ENCODE measurements at places on chromosomes 12 and 14. TPM values are rescaled to one million over a fixed set of nuclear protein-coding genes. Genes with fewer than 3 reads are reported as not detected.
A peak's percentile ranks its signal among the peaks of the same experiment; 100 is the strongest.

Gene RAB5B
- total RNA-seq: 128 TPM

Gene HOXC11
- total RNA-seq: 0.69 TPM

Gene COX8C
- total RNA-seq: not detected

Gene MYO1H
- total RNA-seq: not detected

Gene ISM2
- total RNA-seq: not detected

Gene FGFR1OP2
- 222 TPM for total RNA-seq

Gene CLEC4A
- not detected for total RNA-seq

Gene AQP2
- total RNA-seq: not detected

Gene CEP290
- 7.9 TPM for total RNA-seq

Gene NTN4
- total RNA-seq: 17.4 TPM

Gene CLEC12A
- not detected for total RNA-seq

Gene DPPA3
- total RNA-seq: not detected

- no peak for DNase-seq
These were observed 418 bp upstream of the MYG1 start for GRCh38 chr12:53299101-53299453.

DNA sequence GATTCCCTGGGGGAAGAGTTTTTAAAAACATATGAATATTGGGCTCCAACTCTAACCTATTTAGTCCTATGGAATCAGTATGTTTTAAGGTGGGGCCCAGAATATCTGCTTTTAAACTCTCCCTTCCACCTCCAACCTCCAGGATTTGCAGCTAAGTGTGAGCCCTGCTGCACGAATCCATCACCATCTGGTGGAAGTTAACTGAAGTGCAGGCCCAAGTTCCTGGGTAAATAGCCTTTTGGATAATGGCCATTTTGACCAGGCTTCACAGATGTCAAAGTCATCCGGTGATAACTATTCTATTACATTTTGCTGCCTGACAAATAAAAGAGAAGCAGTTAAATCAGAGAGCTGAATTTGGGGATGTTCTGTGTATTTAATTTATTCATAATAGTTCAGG is 58.1 kb upstream of the RMST start:
- DNase-seq: no peak

GRCh38 chr12:83769151-83769550 is 1082.4 kb downstream of the TMTC2 start:
- no peak for DNase-seq

DNA sequence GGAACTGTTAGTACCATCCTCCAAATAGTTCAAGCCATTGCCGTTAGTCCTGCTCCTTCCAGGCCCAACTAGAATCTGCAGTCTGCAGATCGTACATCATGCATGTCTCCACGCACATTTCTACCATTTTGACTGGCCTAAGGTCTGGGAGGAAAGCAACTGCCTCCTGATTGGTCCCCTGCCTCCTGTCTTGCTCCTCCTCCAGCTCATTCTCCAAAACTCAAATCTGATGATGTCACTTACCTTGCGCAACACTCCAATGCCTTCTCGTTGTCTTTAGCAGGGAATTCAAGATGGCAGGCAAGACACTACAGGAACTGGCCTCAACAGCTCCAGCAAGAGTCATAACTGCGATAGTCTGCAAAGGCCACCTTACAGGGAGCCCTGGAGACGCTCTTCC is 9.7 kb upstream of the HCAR1 start:
- no peak for DNase-seq

DNA sequence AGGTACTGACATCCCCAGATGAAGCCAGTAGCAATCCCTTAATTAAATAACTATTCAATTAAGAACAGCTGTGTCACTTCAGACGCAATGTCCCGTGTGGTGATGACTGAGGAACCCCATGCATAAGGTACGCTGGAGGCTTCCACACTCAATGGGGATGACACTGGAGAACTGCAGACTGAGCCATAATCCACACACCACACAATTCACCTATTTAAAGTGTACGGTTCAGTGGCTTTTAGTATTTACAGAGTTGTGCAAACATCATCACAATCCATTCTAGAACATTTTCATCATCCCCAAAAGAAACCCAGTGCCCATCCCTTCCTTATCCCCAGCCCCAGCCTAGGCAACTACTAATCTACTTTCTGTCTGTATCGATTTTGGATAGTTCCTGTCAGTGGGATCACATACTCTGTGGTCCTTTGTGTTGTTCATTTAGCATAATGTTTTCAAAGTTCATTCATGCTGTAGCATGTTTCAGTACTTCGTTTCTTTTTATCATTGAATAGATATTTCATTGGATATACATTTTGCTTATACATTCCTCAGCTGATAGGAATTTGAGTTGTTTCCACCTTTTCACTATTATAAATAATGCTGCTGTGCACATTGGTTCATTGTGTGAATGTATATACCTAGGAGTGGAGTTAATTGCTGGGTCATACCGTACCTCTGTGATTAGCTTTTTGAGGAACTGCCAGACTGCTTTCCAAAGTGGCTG is 61.1 kb downstream of the NINJ2 start:
- DNase-seq: no peak

DNA sequence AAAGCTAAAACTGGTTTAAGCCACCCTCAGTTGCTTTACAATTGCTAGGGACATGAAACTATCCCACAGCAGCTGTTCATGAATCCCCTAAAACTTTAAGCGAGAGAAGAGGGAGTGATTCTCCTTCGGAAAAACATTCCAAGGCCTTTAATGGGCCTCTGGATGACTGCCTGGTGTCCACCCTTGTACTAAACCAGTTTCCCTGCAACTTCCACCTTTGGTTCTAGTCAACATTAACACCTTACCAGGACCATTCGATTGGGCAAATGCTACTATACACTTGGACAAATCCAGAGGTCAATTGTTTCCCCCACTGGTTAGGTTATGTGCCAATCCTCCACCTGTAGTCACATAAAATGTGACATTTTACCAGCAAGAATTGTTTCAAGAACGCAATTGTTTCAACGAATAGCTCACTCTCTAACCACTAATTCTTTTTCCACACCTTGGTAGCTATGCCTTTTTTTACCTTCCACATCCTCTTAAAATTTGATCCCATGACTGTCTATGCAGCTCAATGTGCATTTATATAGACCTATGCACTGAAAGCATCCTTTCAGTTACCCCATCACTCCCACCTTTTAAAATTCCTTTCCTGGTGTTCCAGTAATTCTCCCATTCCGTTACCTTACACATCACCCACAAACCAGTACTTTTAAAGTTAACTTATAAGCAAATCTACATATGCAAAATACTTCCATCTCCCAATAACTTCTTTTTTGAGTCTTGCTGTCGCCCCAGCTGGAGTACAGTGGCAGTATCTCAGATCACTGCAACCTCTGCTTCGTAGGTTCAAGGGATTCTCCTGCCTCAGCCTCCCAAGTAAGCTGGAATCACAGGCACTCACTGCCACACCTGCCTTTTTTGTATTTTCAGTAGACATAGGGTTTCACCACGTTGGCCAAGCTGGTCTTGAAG is 3.6 kb downstream of the UBC start:
- DNase-seq: no peak

GRCh38 chr14:20195911-20196310 is 5.2 kb downstream of the OR11G2 start:
- no peak for DNase-seq

- DNase-seq: no peak
These were observed 34.1 kb downstream of the NOC4L start for GRCh38 chr12:132178316-132178715.

DNA sequence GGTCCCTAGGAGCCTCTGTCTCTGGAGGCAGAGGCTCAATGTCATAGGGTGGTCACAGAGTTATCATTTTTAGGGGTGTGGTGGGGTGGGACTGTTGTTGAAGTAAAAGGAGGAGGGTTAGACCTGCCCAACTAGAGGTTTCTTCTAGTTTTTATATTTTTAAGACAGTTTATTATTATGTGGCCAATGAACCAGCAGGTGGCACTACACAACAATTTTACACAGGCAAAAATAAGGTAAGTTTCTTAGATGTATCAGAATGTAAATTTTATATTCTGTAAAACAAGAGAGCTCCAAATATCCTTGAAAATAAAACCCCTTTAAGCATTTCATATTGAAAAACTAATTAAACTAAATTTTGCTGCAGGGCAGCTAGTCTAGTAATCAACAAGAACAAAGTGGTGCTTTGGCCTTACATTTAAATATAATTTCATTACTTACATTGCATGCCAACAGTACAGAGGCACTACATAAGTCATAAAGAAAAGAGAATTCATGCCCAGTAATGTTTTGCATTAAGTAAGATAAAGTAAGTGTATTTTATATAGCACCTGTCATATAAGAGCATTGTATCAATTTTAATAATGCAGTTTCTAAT is 22.2 kb upstream of the OVCH1 start:
- peak; percentile 23 for DNase-seq

Data from uterus (tissue), 4 donors.